ENCODE measurements at places on chromosomes 3 and 15. TPM values are rescaled to one million over a fixed set of nuclear protein-coding genes. Genes with fewer than 3 reads are reported as not detected.

Gene SAMD7
- not detected for total RNA-seq

Gene ADGRG7
- total RNA-seq: not detected

Gene BFSP2
- not detected for total RNA-seq

DNA sequence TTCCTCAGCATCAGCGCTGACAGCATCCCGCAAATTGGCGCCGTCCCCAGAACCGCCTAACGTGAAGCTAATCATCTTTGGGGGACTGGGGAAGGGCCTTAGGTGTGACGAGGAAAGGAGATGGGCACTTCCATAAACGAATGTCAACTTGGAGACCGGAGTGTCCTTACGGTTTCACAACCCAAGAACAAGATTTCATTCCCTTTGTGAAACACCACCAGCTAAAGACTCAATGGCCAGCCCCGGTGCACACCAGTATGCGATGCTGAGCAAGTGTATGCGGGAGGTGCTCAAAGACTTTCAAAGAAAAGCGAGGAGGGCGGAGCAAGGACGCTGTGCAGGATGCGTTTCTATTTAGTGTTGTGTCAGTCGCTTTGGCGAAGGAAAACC, 759 bp upstream of the TTBK2 start:
- DNase-seq: peak; percentile 43

DNA sequence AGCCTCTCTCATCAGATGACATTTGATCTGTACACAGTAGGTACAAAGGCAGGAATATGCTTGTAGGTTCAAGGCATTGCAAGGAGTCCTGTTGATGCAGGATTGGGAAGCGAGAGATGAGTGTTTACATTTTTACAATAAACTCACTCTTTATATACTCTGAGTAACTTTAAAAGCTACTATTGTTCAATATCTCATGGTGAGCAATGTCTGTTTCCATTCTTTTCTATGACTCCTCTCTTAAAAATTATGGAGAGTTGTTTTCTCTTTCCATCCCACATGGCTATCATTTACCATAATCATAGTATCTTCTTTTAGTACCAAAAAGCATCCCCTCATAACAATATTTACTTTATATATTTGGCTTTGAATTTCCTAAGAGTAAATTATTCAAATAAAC, 314.0 kb upstream of the CDIN1 start:
- no peak for DNase-seq

- no peak for DNase-seq
Observed at GRCh38 chr3:48399387-48400172, 27.6 kb downstream of the FBXW12 start.

DNA sequence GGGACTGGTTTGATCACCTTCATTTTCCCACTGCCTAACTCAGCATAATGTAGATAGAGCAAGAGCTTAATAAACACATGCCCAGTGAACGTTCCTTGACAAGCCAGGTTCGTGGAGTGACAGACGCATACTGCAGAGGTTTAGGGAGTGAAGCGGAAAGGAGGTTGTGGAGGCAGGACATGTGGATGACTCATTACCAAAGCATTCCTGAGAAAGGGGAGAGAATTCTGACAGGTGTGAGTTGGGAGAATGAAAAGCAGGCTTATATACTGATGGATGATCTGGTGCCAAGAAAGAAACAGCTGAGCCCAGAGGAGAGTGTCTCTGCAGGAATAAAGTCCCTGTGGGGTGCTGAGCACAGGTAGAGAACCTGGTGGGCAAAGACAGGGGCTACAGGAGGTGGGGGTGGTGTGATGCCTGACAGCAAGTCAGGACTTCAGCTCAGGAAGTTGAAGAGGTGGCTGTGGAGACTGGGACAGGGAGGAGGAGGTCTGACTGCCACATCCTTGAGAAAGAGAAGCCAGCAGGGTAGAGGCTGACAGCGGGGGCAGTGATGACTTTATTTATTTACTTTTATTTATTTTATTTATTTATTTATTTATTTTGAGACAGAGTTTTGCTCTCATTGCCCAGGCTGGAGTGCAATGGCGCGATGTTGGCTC, 2.4 kb upstream of the RPL29 start:
- DNase-seq: no peak

DNA sequence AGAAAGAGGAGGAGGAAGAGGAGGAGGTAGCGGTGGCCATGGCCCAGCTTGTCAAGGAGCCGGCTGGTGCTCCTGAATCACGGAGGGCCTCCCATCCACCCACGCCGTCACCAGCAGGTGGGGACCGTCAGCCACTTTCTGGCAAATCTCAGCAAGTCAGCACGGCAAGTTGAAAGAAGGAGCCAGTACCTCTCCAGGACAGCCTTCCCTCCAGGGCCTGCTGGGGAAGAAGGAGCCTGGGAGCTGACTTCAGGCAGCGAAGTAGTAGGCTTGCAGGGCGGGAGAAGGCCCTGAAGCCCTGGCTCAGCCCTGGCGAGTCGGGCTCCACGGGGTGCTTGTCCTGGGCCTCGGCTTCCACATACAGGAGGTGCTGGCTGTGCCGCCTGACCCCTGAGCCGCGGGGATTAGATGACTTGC, 99.2 kb upstream of the TRPM1 start:
- DNase-seq: peak; percentile 57

- no peak for DNase-seq
Observed at GRCh38 chr15:43880406-43881194, 53.8 kb downstream of the WDR76 start.
